ENCODE measurements at places on chromosomes 11 and 22.

DNA sequence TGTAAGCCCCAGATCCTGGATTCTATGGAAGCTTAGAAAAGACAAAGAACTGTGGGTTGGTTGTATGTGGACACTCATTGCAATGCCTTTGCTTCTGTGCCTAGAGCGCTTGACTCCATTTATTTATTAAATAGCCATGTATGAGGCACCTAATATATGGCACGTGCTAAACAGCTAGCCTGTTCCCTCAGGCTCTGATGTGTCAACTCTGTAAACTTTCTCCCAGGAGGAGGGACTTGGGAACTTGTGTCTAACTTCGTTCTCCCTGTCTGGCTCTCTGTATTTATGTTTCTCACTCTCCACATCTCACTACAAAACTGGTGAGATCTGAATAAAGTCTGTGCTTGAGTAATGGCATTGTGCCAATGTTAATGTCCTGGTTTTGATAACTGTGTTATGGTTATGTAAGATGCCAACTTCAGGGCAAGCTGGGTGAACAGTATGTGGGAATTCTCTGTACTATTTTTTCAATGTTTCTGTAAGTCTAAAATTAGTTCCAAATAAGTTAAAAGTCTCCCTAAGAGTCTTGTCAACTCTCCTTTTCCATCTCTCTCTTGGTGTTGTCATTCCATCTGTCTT is 34.1 kb upstream of the ZBTB16 start:
- DNase-seq: no peak

DNA sequence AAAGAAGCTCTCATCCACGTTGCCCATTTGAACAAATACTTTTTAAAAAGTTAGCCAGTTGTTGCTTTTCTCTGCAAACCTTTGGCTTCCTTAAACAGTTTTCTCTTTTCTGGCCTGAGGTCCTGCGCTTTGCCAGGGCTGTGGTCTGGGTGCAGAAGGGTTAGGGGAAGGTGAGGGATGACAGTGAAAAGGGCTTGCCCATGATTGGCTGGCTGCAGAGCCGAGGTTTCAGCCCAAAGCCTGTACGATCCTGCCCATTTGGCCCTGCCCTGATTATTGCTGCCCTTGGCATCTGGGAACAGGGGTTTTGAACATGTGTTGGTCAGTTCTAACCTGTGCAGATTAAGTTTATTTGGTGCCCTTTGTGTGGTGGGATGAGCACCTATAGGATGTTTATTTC is 1.5 kb downstream of the INCENP start:
- DNase-seq: no peak

- DNase-seq: no peak
Measured at GRCh38 chr11:130523609-130524008, 75.2 kb downstream of the ADAMTS15 start.

DNA sequence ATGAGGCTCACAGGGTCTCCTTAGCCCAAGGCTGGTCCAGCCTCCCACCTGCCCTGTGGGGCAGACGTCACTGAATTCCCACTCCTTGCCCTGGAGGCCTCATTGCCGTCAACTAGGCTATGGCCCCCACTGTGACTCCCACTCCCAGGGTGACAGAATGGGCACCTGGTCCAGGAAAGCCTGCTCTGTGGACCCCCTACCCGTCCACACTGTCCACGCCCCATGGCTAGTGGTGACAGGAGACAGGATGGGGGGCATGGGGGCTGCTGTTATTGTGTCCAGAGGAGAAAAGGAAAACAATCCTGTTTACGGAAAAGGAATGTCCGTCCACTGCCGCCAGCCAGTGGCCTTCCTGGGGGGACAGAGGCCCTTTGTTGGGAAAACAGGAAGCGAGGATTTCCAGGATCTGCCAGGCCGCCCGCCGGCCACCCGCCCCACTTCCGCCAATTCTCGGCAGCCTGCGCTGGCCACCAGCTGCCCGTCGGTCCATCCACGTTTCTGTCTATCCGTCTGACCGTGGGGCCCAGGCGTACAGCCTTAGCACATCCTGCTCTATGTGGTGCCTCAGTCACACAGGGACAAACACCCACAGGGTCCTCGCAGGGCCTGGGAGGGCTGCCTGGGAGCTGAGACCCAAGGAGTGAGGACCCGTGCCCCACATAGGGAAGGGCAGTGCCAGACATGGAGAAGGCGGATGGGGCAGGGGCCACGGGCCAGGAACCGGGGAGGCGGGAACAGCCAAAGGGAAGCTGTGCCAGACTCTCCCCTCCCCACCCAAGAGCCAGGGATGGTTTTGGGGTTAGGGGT is 19.5 kb downstream of the CRELD2 start:
- DNase-seq: no peak

- no peak for DNase-seq
Measured at GRCh38 chr11:2218031-2218633, 46.5 kb upstream of the TH start.

GRCh38 chr11:116086426-116086825 is 582.2 kb upstream of the CADM1 start:
- no peak for DNase-seq

GRCh38 chr11:71977743-71978418 is 20.8 kb upstream of the IL18BP start:
- peak; percentile 35 for DNase-seq

- DNase-seq: no peak
Measured at GRCh38 chr11:115990004-115990447, 485.8 kb upstream of the CADM1 start.

DNA sequence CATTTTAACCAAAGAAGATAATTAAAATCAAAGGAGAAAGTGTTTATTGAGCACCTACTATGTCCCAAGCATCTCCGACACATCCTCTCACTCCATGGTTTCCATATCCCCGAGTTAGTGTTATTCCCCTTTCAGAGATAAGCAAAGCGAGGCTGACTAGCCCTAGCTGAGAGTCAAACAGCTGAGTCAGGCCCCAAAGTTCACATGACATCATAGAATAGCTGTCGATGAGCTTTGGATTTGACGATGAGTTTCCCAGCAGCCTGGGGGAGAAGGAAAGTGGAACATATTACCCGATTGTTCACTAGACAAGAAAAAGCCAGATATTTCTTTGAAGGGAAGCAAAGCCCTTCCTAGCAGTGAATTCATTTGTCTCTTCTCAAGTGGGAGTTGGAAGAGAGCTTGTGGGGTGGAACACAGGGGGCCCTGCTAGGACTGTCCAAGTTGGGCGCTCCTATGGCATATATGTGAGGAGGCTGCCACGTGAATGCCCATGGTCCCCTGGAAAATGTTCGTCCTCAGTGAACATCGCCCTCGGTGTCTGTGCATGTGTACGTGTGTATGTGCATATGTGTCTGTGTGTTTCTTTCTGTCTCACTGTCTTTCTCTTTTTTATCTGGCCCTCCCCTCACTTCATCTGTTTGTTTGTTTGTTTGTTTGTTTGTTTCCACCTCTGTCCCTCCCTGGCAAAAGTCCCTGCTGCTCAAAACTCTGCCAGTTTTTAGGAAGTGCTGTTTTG is 493 bp upstream of the CYTH4 start:
- DNase-seq: no peak

GRCh38 chr11:20068691-20069090 is 91.6 kb downstream of the DBX1 start:
- no peak for DNase-seq

- no peak for DNase-seq
Measured at GRCh38 chr22:36191106-36191836, 10.3 kb downstream of the APOL4 start.

- no peak for DNase-seq
Measured at GRCh38 chr11:119335091-119335654, 846 bp downstream of the RNF26 start.

DNA sequence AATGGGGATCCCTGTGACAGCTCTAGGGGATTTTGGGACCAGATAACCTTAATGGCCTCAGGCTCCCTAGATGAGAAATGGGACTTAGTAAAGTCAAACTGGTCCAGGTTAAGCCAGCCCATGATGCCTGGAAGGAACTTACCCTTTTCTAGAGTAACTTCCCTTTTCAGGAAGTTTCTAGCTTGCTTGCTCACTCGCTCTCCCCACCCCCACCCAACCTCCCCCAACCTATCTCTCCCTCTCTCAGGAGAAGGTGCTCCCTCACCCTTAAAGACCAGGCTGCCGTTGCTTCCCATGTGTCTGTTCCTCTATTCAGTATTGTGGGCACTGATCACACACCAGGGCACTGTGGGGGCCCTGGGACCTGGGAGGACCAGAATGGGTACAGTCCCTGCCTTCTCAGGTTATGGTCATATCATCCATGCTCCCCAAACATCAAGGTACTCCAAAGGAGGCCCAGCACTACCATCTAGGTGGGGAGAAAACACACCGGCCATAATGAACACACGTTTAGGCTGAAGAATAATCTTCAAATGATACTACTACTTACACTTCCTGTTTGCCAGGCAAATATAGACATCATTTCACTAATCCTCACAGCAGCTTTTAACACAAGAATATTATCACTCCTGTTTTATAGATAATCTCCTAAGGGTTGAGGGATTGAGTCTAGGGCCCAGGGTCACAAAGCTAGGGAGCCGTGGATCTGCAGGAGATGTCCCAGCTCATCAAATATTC is 18.2 kb downstream of the KCNQ1OT1 start:
- no peak for DNase-seq

DNA sequence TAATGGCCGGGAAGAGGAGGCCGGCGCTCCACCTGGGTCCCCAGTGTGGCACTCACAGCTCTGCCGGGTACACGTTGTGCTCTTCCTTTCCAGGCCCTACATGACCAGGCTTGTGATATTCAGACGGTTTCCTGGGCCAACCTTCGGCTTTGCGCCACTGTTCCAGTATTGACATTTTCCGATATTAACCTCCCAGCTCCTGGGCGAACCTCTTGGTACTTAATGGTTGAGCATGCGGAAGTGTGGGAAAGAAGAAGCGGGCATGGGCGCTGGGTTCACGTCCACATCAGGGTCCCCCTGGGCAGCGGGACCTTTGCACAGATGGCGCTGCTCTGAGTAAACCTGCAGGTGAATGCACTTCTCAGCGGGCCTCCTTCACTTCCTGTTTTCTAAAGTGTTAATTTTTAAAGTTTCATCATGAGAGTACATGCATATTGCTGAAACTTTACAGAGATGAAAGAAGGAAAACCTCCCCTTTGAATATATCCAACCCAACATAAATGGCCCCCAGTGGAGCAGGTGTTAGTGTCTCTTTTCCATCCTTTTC is 286.7 kb downstream of the TBC1D22A start:
- no peak for DNase-seq

DNA sequence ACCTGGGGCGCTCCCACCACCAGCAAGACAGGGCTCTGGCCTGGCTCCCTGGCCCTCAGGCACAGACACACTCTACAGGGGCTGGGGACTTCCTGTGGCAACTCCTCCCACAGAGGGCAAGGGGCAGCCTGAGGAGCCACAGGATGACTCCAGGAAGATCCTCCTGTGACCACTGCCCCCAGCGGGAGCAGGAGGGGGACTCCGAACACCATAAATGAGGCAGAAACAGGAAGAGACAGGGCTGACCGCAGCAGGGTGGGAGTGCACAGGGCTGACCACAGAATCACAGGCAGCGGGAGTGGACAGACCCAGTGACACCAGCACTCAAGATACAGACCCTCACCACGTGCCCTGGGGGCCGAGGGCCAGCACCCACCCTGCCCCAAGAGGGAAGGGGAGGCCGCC is 10.8 kb downstream of the ARAP1 start:
- DNase-seq: no peak

- peak; percentile 57 for DNase-seq
Measured at GRCh38 chr22:19756288-19757128, 4.1 kb upstream of the TBX1 start.

DNA sequence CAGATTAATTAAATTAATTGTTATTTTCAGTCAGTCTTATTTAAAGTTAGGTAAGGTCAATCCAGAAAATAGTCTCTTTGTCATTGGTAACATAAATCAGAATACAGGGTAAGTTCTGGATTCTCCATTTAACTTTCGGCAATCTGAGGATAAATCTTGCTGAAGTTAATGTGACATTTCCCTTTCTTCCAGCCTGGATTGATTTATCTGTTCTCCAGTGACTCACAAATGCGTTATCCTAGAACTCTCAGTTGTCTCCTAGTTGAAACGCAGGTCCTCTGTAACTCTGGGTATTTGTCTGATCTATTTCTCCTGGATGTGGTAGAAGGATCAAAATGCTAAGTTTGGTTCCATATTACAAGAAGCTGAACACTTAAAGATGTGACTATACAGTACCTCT is 21.0 kb downstream of the OR51E1 start:
- no peak for DNase-seq

GRCh38 chr11:134158023-134158422 is 65.7 kb downstream of the NCAPD3 start:
- DNase-seq: no peak

GRCh38 chr11:85666687-85667086 is 1.8 kb upstream of the CREBZF start:
- DNase-seq: no peak

DNA sequence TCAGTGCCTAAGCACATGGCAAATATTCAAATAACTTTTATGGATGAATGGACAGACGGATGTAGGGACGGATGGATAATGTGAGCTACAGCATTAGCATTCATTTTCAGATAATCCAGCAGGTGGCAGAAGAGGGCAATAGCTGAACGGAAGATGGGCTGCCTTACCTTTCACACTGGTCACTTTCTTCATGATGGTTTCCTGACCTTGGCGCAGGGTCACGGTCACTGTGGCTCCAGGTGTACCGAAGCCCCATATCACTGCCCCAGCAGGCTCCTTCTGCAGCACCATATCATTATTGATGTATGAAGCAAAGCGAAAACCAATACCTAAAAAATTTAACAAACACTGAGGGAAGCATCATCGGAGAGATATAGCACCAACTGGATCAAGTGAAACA is 4.3 kb downstream of the SIAE start:
- DNase-seq: no peak

DNA sequence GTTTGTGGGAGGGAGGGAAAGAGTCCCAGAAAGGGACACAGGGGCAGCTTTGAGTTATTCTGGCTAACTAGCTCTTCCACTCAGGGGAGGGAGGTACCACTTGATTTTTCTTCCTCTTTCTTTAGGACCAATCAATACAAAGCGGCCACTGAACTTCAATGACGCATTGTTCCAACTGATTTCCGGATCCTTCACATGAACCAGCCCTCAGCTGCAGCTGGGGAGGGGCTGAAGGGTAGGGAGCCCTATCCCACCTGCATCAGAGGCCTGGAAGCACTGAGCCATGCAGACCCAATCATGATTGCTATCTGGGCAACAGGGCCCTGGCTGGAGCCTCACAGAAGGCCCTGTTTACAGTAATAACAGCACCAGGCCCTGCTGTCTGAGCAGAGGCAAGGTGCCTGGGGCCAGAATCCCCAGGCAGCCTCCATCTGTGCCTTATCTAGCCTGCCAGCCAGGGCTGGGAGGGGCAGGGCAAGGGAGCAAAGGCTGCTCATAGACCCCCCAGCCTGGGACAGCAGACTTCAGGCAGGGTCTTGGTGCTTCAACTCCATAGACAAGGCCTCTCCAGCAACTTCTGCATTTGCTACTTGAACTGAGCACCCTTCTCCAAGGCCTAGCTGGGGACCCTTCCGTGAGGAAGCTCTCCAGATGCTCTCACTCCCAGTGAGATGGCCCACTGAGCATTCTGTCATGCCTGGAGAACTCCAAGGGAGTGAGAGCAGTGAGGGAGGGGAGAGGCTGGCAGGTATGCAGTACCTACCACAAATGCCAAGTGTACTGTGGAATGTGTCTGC is 22.5 kb downstream of the CLPB start:
- no peak for DNase-seq

- no peak for DNase-seq
Measured at GRCh38 chr11:62857541-62857982, 18.2 kb upstream of the WDR74 start.

- DNase-seq: no peak
Measured at GRCh38 chr11:86408845-86409244, 34.2 kb downstream of the CCDC81 start.

- DNase-seq: no peak
Measured at GRCh38 chr11:11534981-11535380, 86.8 kb downstream of the GALNT18 start.

Measured in stimulated activated CD4-positive, alpha-beta T cell treated with anti-CD3 and anti-CD28 coated beads, Interleukin-1b, Interleukin-23, amount 100 ng/mL, for 48 hours (primary cell).